ENCODE measurements at places on chromosomes 12 and 14. TPM values are rescaled to one million over a fixed set of nuclear protein-coding genes. Genes with fewer than 3 reads are reported as not detected.

DNA sequence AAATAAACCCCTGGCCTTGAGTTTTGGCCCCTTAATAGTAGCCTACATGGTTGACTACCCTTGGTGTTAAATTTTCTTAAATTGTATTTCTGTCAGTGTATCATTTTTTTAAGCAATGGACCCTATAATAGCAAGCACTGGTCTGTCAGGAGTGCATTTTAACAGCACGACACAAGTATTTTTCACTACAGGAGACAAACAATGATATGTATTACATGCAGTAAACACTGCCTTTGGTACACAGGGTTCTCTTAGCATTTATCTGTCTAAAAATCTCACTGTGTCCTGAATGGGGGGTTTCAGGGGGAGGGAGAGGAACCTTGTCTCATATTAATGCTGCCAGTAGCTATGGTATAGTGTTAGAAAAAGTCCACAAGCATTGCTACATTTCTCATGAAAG is 18.4 kb downstream of the LMO3 start:
- no peaks in the 10 kb centered on the region for H3K27me3 ChIP-seq
- H3K4me3 ChIP-seq: no peak overlapping the region
- no peaks in the 10 kb centered on the region for H3K4me1 ChIP-seq
- H3K27ac ChIP-seq: no peak overlapping the region
- no peak for DNase-seq

Gene LRFN5
- not detected for total RNA-seq

DNA sequence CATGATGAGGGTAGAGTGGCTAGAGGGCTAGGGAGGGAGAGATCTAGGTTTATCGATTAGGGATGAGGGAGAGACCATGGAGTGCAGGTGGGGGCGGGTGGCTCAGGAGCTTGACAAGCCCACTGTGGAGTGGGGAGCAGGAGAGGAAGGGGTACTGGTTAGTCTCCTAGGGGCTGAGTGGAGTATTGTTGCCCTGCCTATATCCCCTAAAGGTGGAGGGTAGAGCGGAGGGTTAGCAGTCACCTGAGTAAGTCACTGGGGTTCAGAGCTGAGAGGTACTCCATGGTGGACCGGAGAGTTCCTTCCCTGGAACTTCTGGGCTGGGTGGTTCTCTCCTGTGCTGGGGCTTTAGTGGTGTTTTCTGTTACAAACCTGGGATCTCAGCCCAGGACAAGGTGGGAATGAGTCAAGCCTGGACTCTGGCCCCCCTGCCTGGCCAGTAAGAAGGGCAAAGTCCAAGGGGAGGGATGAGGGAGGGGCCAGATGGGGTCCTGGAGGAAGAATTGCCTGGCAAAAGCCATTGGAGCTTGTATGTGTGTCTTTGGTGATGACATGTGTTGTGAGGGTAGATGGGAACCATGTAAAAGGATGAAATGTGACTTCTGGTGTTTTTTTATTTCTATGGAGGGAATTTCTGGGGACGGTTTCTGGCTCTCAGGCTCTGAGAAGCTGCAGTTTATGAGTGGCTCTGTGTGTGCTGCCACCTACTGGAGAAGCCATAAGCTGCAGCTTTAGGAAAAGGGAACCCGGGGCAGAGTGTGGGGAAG is at the start of gene CIDEB:
Gene CIDEB, minus strand, starts transcription at position 403 of the 767 bp plus-strand sequence. Its CDS starts 119 bp downstream, at position 284.
- DNase-seq: peak; percentile 80
- no peak within 1 kb of the TSS for H3K4me3 ChIP-seq
- H3K36me3 ChIP-seq: peaks cover 51% of the 10 kb centered on the region
- no peaks in the 10 kb centered on the region for H3K27me3 ChIP-seq

GRCh38 chr14:62420847-62421246 is 624.4 kb downstream of the KCNH5 start:
- no peaks in the 10 kb centered on the region for H3K27me3 ChIP-seq
- H3K4me3 ChIP-seq: no peak overlapping the region
- no peaks in the 10 kb centered on the region for H3K36me3 ChIP-seq
- no peak overlapping the region for H3K27ac ChIP-seq

- H3K27me3 ChIP-seq: no peaks in the 10 kb centered on the region
- no peak overlapping the region for H3K27ac ChIP-seq
- no peak overlapping the region for H3K4me3 ChIP-seq
- H3K36me3 ChIP-seq: no peaks in the 10 kb centered on the region
Observed at GRCh38 chr14:50677527-50678063, 9.5 kb upstream of the SAV1 start.

- DNase-seq: no peak
- H3K27ac ChIP-seq: no peak overlapping the region
- no peak overlapping the region for H3K4me3 ChIP-seq
- H3K4me1 ChIP-seq: no peaks in the 10 kb centered on the region
- no peaks in the 10 kb centered on the region for H3K36me3 ChIP-seq
Observed at GRCh38 chr12:32504591-32504990, 105.2 kb downstream of the FGD4 start.

Gene PYM1
- total RNA-seq: 21.2 TPM

- no peak for DNase-seq
- no peak overlapping the region for H3K27ac ChIP-seq
- no peaks in the 10 kb centered on the region for H3K27me3 ChIP-seq
- no peak overlapping the region for H3K4me3 ChIP-seq
Observed at GRCh38 chr14:63909984-63910383, 57.2 kb downstream of the SYNE2 start.

- H3K36me3 ChIP-seq: no peaks in the 10 kb centered on the region
- H3K27ac ChIP-seq: no peak overlapping the region
- no peak overlapping the region for H3K4me3 ChIP-seq
- H3K4me1 ChIP-seq: no peaks in the 10 kb centered on the region
Observed at GRCh38 chr14:75369506-75369905, 58.3 kb upstream of the JDP2 start.

Gene SSTR1
- not detected for total RNA-seq

Data from natural killer cell (primary cell).